ENCODE measurements at places on chromosomes 7 and 10. TPM values are rescaled to one million over a fixed set of nuclear protein-coding genes. Genes with fewer than 3 reads are reported as not detected.
A peak's percentile ranks its signal among the peaks of the same experiment; 100 is the strongest.

The CRTAC1 gene
- total RNA-seq = not detected

DNA sequence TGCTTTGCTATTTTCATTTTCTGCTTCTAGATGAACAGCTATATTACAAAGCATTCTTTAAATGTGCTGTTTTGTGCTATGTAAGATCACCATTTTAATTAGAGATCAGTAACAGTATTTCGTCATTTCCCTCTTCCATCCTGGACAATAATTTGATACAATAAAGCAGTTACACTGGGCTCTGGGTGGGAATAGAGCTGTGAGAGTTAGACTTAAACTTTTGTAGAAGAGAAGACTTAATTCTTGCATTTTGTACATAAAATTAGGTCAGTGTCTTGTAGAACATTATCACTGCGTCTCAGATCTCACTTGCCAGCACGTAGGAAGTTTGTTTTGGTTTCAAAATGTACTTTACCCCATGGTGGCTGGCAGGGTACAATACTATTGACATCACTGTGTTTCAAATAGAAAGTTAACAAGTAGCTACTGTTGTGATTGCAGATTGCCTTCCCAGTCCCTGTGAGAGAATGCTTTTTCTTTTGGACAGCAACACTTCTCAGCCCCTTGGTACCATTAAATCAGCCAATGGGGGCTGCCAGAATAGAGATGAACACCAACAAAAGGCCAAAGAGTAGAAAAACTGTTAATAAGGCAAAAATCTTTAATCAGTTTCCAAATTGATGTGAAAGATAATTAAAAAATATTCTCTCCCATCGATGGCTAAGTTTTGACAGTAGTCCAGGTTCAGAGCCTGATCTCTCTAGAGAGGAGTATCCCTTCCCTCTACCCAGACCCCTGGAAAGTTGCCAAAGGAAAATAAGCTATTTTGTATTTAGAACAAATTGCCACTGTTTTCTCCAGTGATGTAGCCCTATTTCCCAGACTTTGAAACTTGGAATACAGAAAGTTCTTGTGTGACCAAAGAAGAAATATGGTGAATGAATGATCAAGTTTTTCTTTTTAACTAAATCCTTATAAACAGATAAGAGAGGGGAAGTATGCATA is 35.1 kb downstream of the SMNDC1 start:
- no peak overlapping the region for H3K27ac ChIP-seq
- no peaks in the 10 kb centered on the region for H3K36me3 ChIP-seq
- no peaks in the 10 kb centered on the region for H3K4me1 ChIP-seq
- H3K27me3 ChIP-seq = no peaks in the 10 kb centered on the region
- H3K4me3 ChIP-seq = no peak overlapping the region

DNA sequence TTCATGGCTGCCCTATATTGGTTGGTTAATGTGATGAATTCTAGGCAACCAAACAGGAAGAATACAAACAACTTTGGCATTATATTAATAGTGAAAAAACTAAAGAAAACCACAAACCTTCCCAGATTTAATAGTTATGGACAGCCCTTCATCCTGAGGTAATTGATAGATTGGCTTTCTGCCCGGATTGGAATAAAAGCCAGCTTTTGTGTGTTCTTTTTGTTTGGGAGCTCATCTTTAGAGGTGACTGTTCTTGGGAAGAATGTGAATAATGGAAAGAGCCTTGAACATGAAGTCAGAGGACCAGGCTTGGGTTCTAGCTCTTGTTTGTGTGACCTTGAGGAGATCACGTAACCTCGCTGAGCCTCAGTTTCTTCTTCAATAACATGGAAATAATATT is 92.3 kb downstream of the VTI1A start:
- H3K27me3 ChIP-seq = no peaks in the 10 kb centered on the region
- DNase-seq = no peak
- H3K4me3 ChIP-seq = no peak overlapping the region
- peaks cover 4% of the 10 kb centered on the region for H3K36me3 ChIP-seq

GRCh38 chr7:26668821-26669220 is 195.6 kb downstream of the SKAP2 start:
- no peak for DNase-seq
- H3K27me3 ChIP-seq = no peaks in the 10 kb centered on the region
- no peaks in the 10 kb centered on the region for H3K36me3 ChIP-seq
- no peak overlapping the region for H3K27ac ChIP-seq
- no peak overlapping the region for H3K4me3 ChIP-seq

- H3K4me3 ChIP-seq = no peak overlapping the region
- H3K27me3 ChIP-seq = no peaks in the 10 kb centered on the region
- DNase-seq = no peak
These were observed 83.5 kb downstream of the MICU1 start for GRCh38 chr10:72542396-72542815.

DNA sequence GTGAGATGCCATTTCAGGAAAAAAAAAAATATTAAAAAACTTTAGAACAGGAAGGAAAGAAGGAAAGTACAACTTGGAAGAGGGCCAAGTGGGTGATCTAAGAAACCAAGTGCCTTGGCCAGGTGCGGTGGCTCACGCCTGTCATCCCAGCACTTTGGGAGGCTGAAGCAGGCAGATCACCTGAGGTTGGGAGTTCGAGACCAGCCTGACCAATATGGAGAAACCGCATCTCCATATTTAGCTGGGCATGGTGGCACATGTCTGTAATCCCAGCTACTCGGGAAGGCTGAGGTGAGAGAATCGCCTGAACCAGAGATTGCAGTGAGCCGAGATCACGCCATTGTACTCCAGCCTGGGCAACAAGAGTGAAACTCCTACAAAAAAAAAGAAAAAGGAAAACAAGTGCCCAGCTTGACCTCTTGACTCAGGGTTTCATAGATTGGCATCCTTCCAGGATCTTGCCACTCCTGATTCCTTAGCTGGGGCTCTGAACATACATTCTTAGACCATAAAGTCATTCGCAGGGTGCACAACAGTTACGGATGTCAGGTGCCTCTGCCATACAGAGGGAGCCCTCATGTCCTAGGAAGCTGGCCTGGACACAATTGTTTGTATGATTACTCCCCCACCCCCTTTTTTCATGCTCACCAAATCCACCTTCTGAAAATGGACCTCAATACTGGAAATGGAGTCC is 2.1 kb upstream of the GUSB start:
- no peak for DNase-seq
- no peaks in the 10 kb centered on the region for H3K27me3 ChIP-seq
- no peak overlapping the region for H3K27ac ChIP-seq
- H3K4me1 ChIP-seq = peaks cover 8% of the 10 kb centered on the region
- no peak overlapping the region for H3K4me3 ChIP-seq

- no peaks in the 10 kb centered on the region for H3K4me1 ChIP-seq
- DNase-seq = no peak
- no peak overlapping the region for H3K27ac ChIP-seq
- no peaks in the 10 kb centered on the region for H3K36me3 ChIP-seq
These were observed 89.5 kb upstream of the CCDC6 start for GRCh38 chr10:59995862-59996261.

- H3K27ac ChIP-seq = no peak overlapping the region
- H3K36me3 ChIP-seq = no peaks in the 10 kb centered on the region
- DNase-seq = peak; percentile 3
- no peaks in the 10 kb centered on the region for H3K27me3 ChIP-seq
- no peak overlapping the region for H3K4me3 ChIP-seq
These were observed 630.6 kb downstream of the KCNMA1 start for GRCh38 chr10:77006836-77007511.

DNA sequence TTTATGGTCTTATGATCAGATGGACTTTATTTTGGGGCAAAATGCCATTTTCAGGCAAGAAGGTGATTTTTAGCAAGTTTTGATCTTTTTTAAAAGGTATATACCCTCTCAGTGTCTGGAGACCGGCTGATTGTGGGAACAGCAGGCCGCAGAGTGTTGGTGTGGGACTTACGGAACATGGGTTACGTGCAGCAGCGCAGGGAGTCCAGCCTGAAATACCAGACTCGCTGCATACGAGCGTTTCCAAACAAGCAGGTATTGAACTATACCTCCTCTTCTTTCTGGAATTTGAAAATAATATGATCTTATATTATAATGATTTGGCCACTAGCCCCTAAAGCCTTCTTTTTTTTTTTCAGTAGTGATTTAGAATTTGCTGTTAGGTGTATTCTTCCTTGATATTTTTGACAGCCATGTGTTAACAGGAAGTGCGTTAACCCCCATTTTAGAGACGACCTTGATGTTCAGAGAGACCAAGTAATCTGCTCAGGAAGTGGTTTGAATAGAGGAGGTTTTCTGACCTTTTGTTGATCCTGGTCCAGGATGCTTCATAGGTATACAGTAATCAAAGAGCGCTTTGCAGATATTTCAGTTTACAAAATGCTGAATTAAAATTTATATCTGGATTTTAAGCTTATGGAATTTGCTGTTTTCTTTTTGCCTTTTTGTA is 6.2 kb downstream of the BUB3 start:
- H3K4me1 ChIP-seq = no peaks in the 10 kb centered on the region
- H3K27me3 ChIP-seq = no peaks in the 10 kb centered on the region
- no peak for DNase-seq

DNA sequence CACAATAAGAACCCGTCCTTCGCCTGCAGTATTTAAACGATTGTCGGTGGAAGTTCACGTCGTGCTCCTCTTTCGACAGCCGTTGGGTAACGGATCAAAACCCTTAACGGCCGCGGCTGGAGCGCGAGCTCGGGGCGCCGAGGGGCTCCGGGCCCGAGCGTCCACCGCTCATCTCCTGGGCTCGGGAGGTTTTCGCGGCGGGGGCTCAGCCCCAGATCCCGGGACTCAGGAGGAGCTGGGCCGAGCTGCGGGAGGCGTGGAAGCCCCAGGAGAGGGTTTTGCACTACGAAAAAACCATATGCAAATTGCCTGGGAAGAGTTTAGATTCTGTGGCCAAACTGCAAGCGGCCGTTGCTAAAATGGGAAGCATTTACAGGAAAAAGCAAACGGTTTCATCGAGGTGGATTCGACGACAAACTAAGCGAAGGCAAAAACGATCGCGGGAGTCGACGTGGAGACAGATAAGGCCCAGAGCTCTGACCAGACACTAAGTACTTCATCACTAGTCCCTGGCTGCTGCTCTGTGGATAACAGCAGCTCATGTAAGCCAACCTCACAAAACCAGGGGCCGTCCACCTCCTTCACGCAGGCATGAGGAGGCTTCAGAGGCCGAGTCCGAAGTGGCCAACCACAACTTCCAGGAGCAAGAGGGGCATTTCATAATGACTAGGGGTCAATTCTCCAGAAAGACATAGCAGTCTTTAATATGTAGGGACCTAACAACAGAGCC is 129.7 kb downstream of the MARCHF5 start:
- H3K36me3 ChIP-seq = no peaks in the 10 kb centered on the region
- no peak overlapping the region for H3K27ac ChIP-seq
- H3K4me3 ChIP-seq = no peak overlapping the region
- H3K4me1 ChIP-seq = no peaks in the 10 kb centered on the region
- DNase-seq = no peak
- H3K27me3 ChIP-seq = peaks cover 14% of the 10 kb centered on the region
